ENCODE measurements at places on chromosomes 2 and 18. TPM values are rescaled to one million over a fixed set of nuclear protein-coding genes. Genes with fewer than 3 reads are reported as not detected.

Gene KANSL1L
- 2.6 TPM for total RNA-seq

DNA sequence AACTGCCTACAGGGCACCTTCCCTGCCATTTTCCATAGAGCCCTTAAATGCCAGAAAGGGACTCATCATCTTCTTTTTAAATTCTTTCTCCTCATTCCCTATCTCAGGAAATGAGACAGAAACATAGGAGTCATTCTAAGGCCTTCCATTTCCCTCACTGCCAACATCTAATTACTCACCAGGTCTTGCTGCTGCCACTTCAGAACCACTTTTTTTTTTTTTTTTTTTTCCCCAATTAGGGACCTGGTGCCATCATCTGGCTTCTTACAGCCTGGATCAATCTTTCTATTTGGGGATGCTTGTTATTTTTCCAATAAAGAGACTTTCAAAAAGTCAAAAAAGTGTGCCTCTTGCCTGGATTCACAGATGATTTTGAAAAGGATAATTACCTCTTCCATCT lies 373.4 kb downstream of the LPIN1 start:
- no peaks in the 10 kb centered on the region for H3K36me3 ChIP-seq
- no peaks in the 10 kb centered on the region for H3K4me1 ChIP-seq
- no peak for DNase-seq
- no peak overlapping the region for H3K4me3 ChIP-seq
- H3K27ac ChIP-seq = no peak overlapping the region
- H3K27me3 ChIP-seq = no peaks in the 10 kb centered on the region

- peaks cover 41% of the 10 kb centered on the region for H3K36me3 ChIP-seq
- H3K27ac ChIP-seq = no peak overlapping the region
- no peak for DNase-seq
- H3K27me3 ChIP-seq = no peaks in the 10 kb centered on the region
- H3K4me3 ChIP-seq = no peak overlapping the region
- peaks cover 53% of the 10 kb centered on the region for H3K4me1 ChIP-seq
These were observed 5.2 kb downstream of the ABCB6 start for GRCh38 chr2:219213486-219214071.

Gene IL36RN
- not detected for total RNA-seq

GRCh38 chr2:102399499-102400141 lies 23.3 kb upstream of the IL18RAP start:
- H3K27me3 ChIP-seq = no peaks in the 10 kb centered on the region
- no peak for DNase-seq
- peaks cover 31% of the 10 kb centered on the region for H3K4me1 ChIP-seq
- H3K4me3 ChIP-seq = no peak overlapping the region

Gene TMSB10
- 4,885 TPM for total RNA-seq

- H3K27ac ChIP-seq = peak overlapping the region; percentile 73
- peak overlapping the region; percentile 10 for H3K4me3 ChIP-seq
- H3K36me3 ChIP-seq = peaks cover 52% of the 10 kb centered on the region
- H3K4me1 ChIP-seq = peaks cover 24% of the 10 kb centered on the region
These were observed 416.1 kb downstream of the ARHGAP15 start for GRCh38 chr2:143545059-143545948.

GRCh38 chr18:62788876-62789275 lies 73.5 kb downstream of the PHLPP1 start:
- H3K36me3 ChIP-seq = no peaks in the 10 kb centered on the region
- H3K27ac ChIP-seq = no peak overlapping the region
- peaks cover 40% of the 10 kb centered on the region for H3K4me1 ChIP-seq
- H3K27me3 ChIP-seq = no peaks in the 10 kb centered on the region
- DNase-seq = no peak
- no peak overlapping the region for H3K4me3 ChIP-seq

GRCh38 chr2:164538240-164538866 lies 82.9 kb downstream of the GRB14 start:
- no peaks in the 10 kb centered on the region for H3K27me3 ChIP-seq
- no peak overlapping the region for H3K4me3 ChIP-seq
- no peaks in the 10 kb centered on the region for H3K36me3 ChIP-seq

- H3K4me3 ChIP-seq = no peak overlapping the region
- DNase-seq = no peak
- H3K27me3 ChIP-seq = no peaks in the 10 kb centered on the region
- peaks cover 81% of the 10 kb centered on the region for H3K4me1 ChIP-seq
These were observed 23.3 kb downstream of the PAX8 start for GRCh38 chr2:113255140-113256070.

DNA sequence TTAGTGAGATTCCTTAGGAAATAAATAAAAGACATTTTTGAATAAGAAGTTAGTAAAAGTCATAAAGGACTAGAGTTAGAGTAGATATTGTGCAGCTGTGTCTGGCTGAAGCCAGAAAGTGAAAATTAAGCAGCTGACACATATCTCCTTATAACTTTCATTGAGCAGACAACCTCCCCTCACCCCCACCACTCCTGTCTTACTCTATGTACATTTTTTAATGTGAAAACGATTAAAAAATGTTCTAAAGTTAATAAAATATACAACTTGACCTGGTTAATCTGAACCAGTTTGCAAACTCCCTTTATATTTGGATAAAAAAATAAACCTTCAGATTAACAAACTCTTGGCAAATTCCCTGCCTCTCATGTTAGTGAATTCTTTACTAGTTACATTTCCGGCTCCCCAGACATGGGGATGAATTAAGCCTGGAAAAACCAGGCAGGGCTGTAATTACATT lies 462.8 kb downstream of the MEIS1 start:
- no peaks in the 10 kb centered on the region for H3K27me3 ChIP-seq
- H3K27ac ChIP-seq = no peak overlapping the region
- DNase-seq = no peak
- no peaks in the 10 kb centered on the region for H3K36me3 ChIP-seq
- H3K4me3 ChIP-seq = no peak overlapping the region
- no peaks in the 10 kb centered on the region for H3K4me1 ChIP-seq

Gene MSH2
- total RNA-seq = 52.5 TPM

GRCh38 chr2:177983183-177983788 lies 89.3 kb downstream of the PDE11A start:
- H3K36me3 ChIP-seq = no peaks in the 10 kb centered on the region
- no peaks in the 10 kb centered on the region for H3K4me1 ChIP-seq
- H3K4me3 ChIP-seq = no peak overlapping the region

DNA sequence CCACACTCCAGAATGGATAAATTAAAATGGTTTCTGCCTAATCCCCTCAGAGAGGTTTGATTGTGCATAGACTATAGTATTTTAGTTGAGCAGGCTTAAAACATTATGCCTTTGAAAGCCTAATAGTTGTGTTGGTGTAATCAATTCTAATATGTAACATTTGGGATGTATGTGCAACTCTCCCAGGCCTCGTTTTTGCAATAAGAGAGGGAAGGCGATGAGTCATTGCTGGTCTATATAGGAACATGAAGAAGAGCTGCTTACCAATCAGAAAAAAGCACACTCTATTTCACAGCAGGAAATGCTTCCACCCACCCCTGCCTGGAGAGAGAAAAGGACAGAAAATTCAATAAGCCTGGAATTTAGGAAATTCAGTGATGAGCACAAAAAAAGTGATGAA lies 1424.0 kb upstream of the PIK3C3 start:
- H3K27ac ChIP-seq = no peak overlapping the region
- no peak for DNase-seq
- no peaks in the 10 kb centered on the region for H3K27me3 ChIP-seq
- H3K36me3 ChIP-seq = no peaks in the 10 kb centered on the region

- H3K27ac ChIP-seq = no peak overlapping the region
- H3K36me3 ChIP-seq = no peaks in the 10 kb centered on the region
- H3K4me3 ChIP-seq = no peak overlapping the region
- H3K27me3 ChIP-seq = peaks cover 11% of the 10 kb centered on the region
- no peaks in the 10 kb centered on the region for H3K4me1 ChIP-seq
These were observed 24.7 kb upstream of the GPC1 start for GRCh38 chr2:240410808-240411207.

GRCh38 chr2:84966731-84967130 lies 4.2 kb upstream of the KCMF1 start:
- peaks cover 41% of the 10 kb centered on the region for H3K4me1 ChIP-seq
- peak overlapping the region; percentile 14 for H3K4me3 ChIP-seq
- no peaks in the 10 kb centered on the region for H3K27me3 ChIP-seq

Gene CD302
- 0.23 TPM for total RNA-seq

DNA sequence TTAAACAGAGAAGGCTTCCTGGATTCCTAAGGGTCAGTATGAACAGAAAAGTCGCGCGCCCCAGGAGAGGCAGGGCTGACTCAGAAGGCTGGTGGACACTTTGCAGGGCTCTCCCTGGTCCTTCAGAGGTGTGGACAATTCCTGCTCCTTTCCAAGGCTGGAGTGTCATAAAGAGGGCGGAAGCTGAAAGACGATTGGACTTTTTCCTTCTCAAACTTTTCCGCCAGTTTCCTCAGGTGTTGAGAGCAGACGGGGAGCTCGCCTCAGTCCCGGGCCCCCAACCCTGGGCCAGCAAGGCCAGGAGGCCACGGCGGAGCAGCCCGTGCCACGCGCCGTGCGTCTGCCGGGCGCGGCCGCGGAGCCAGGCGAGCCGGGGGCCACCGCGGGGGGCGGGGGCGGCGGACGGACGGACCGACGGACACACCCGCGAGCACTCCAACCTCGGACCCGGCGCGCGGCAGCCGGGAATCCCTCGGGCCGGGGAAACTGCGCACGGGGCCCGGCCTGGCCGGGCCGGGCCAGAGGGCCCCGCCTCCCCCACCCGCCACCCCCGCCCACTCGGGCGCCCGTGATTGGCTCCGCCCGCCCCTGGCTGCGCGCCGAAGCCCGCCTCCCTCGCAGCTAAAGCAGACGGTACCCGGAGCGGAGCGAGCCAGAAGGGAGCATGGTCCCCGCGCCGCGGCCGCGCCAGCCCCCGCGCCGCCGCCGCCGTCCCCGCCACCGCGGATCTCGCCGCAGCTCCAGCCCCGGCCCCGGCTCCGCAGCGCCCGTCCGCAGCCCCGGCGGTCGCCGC lies at the start of gene KLHL29:
TSS of gene KLHL29 (plus strand) at position 629 of the 793 bp plus-strand sequence. CDS start 177,018 bp downstream, outside the sequence.
- H3K4me3 ChIP-seq = peak within 1 kb of the TSS; percentile 63
- peaks cover 27% of the 10 kb centered on the region for H3K4me1 ChIP-seq
- H3K27me3 ChIP-seq = peaks cover 53% of the 10 kb centered on the region
- peak; percentile 71 for DNase-seq
- peaks cover 4% of the 10 kb centered on the region for H3K36me3 ChIP-seq
- H3K27ac ChIP-seq = no peak within 1 kb of the TSS

Gene PTH2R
- total RNA-seq = not detected

Gene FNDC4
- not detected for total RNA-seq

All from activated CD8-positive, alpha-beta T cell treated with anti-CD3 and anti-CD28 coated beads, Interleukin-2, amount 10 ng/mL, durations not matched to agents 7 days and 5 days (primary cell).